ENCODE measurements at places on chromosomes 13 and 19.
A peak's percentile ranks its signal among the peaks of the same experiment; 100 is the strongest.

- no peak for DNase-seq
These were observed 10.1 kb upstream of the CD22 start for GRCh38 chr19:35318679-35319448.

DNA sequence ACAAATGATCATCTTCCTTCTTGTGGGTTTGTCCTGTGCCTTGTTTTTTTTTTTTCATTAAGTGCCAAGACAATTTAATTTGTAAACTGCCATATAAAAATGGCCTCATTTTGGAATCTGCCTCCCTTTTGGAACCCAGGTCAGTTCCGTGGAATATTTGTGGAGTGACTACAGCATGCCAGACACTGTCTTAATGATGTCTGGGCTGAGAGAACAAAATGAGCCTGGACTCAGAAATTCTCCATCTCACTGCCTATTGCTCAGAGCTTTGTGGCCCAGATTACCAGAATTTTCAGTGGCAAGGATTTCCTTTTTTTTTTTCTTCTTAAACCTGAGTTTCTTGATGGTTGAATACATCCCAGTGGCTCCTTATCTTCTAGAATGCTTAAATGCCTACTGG is 340.6 kb downstream of the ENOX1 start:
- DNase-seq, result no peak

GRCh38 chr13:25881971-25882451 is 169.8 kb downstream of the SHISA2 start:
- DNase-seq, result peak; percentile 28

DNA sequence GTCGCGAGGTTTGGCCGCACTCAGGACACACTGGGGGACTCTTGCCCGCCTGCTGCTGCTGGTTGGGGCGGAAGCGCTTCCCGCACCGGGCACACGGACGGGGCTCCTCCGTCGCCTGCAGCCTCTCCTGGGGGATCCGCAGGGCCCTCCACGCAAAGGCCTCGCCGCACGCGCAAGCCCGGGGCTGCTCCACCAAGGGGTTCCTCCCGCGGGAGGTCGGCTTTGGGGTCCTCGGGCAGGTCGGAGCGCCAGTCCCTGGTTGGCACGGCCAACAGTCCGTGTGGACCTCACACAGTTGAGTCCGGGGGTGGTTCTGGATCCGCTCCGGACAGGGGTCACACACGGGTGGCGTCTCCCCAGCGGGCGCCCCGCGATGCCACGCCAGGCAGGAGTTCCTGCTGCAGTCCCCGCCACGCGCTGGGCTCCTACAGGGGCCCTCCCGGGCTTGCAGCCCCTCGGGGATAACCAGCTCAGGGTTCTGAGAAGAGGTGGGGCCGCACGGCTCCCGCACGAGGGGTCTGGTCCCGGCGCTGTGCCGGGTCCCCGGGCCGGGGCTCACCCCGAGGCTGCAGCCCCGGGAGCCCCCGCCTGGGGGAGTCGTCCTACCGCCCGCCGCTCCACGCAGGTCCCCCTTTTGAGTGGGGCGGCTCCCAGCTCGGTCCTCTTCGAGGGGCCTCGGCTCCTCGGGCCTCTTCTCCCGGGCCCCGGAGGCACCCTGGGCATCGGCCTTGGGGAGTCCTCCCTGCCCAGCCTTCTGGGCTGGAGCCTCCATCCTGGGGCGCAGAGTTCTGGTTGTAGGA is 6.2 kb upstream of the ZNF497 start:
- no peak for DNase-seq

GRCh38 chr13:27174766-27175455 is 3.3 kb upstream of the USP12 start:
- DNase-seq, result no peak

- DNase-seq, result no peak
These were observed 48.3 kb upstream of the USP29 start for GRCh38 chr19:57071444-57071843.

DNA sequence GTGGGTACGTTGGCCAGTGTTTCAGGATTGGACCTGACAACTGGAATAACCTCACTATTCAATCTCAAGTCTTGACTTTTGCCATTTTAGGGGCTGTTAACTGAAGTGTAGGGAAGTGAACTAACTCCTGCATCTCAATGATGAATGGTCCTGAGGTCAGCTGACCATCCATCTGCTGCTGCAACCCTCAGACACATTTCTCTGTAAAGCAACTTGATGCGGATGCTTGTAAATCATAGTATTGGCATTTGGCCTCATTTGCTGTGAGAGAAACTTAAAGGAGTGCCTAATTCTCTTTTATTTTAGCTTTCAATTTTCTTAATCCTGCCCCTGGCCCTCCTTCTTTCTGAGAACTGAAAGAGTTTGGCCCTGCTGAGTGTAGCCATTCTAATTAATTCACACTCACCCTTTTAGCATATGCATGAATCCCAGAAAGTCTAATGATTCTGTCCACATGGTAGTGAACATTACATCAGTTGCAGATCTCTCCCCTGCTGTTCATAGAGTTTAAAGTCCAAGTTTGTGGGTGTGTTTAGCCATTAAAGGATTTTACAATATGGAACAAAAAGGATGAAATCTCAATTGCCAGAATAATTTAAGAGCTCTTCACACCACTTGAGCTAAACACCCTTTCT is 1531.4 kb upstream of the SLC10A2 start:
- DNase-seq, result no peak

- no peak for DNase-seq
These were observed at the start of gene GMIP for GRCh38 chr19:19643158-19644053. Gene GMIP, minus strand, starts transcription at chr19:19643657. Its CDS starts 128 bp downstream, at chr19:19643529.

GRCh38 chr13:67806796-67807195 is 576.7 kb upstream of the PCDH9 start:
- no peak for DNase-seq

- DNase-seq, result no peak
These were observed 91.2 kb downstream of the KATNAL1 start for GRCh38 chr13:30216111-30216510.

DNA sequence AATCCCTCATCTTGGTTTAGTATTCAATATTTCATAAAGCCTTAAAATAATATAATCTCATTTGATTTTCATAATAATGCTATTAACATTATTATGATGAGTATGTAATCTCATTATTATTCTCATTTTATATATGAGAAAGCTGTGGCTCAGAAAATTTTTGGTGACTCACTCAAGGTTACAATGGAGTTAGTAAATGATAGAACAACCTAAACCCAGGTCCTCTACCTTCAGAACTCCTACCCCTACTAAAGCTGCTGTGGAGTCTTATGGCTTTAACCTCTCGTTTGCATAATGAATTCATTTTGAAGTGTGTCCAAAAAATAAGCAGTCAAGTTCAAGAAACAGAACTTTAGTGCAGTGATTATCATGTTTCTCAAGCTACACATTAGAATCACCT is 226.3 kb downstream of the TBC1D4 start:
- DNase-seq, result no peak

- no peak for DNase-seq
These were observed 595 bp upstream of the GPR183 start for GRCh38 chr13:99307648-99308339.

- DNase-seq, result no peak
These were observed 3.6 kb downstream of the ACTN4 start for GRCh38 chr19:38650911-38651584.

DNA sequence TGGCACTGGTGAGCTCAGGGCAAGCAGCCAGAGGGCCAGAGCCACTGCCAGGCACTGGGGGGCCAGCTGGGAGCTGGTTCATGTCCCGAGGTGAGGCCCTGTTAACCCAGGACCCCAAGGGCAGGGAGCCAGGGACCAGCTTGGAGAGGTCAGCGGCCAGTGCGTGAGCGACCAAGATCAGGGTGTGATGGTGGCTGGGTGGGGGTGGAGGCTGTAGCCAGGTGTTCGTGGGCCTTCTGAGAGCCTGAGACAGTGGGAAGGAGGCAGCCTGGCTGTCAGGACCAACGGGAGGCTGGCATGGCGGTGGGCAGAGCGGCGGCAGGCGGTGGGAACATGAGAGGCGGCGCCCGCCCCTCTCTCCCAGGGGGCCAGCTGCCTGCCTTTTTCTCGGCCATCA is 8.1 kb upstream of the KPTN start:
- DNase-seq, result no peak

DNA sequence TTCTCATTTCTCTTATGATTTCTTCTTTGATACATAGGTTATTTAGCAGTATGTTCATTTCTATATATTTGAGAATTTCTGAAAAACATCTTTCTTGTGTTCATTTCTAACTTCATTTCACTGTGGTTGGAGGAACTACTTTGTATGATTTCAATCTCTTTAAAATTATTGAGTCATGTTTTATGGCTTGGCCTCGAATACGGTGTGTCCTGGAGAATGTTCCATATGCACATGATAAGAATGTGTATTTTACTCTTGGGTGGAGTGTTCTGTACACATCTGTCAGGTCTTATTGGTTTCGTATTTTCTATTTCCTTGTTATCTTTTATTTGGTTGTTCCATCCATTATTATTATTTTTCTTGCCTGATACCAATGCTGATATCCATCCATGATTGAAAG is 22.9 kb downstream of the DNM2 start:
- DNase-seq, result no peak

DNA sequence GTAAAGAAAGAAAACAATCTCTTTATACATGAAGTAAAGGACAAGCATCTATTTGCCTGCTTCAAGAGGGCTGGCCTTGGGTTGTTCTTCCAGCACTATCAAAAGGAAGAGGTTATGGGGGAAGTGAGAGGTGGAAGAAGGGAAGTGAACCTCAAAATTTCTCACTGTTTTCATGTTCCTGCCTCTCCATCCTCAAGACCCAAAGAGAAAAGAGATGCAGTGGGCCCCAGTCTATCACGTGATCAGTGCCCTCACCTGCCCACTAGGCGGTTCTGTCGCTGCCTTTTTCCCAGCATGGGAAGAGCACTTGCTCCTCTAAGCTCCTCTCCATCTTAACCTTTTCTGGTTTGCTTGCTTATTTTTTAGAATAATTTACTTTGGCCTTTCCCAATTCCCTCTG is 6.2 kb upstream of the USP12 start:
- no peak for DNase-seq

DNA sequence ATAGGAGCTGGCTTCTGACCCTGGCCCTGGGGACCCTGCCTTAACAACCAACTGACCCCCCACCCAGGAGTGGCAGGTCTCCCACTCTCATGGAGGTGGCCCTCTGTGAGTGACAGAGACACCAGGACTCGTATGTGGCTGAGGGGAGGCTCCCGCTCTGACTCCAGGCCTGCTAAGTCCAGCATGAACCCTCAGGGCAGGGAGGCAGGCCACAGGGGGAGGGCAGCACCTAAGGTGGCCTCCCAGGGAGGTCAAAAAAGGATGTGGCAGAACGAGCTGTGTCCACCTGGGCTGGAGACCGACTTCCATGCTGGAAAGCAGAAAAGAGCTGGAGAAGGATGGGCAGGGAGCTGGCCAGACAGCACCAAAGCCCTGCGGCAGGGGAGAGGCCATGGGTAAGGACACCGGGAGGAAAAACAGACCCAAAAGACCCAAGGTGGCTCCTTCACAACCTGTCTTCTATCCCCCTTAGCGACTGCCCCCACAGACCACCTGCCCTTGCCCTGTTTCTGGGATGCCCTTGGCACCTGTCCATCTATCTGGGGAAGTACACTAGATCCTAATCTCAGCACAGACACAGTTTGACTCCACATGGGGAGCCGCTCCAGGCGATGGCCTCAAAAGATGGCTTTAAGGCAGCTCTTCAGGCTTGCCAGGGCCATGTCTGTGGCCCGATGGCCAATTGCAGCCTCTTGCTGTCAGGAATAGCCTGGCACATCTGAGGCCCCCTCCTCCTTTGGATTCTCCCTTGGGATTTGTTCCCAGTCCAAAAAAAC is 10.5 kb upstream of the SLC35E1 start:
- no peak for DNase-seq

GRCh38 chr13:20960663-20961309 is 58.2 kb upstream of the XPO4 start:
- no peak for DNase-seq

GRCh38 chr19:6005321-6006069 is 27.6 kb upstream of the RANBP3 start:
- no peak for DNase-seq

GRCh38 chr13:111479412-111479811 is 159.0 kb downstream of the TEX29 start:
- DNase-seq, result no peak

GRCh38 chr13:47598340-47598911 is 402.6 kb downstream of the SUCLA2 start:
- no peak for DNase-seq

DNA sequence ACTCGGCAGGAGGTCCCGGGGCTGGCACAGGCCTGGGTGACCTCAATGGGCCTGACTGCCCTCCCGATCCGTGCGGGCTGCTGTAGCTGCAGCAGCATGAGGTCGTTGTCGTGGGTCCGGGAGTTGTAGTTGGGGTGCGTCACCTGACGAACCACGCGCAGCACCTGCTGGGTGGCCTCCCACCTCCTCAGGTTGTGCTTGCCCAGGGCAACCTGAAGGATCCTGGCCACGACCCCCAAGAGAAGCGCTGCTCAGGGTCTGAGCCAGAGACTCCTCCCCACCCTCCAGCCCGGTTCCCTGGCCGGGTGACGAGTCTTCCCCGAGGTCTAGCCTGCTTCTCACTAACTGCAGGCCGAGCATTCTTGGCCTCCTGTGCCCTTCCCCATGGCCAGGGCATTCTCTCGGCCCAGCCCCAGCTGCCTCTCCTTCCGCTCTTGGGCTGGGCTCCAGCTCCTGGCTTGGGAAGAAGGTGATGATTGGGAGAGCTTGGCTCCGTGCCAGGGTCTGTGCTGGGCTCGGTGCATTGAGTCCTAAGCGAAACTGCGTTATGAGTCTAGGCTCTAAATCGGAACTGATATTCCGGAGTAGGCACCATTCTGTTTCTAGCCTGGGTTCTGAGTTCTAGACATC is 3.1 kb downstream of the KLK14 start:
- DNase-seq, result no peak

- DNase-seq, result no peak
These were observed 43.3 kb downstream of the ZNF146 start for GRCh38 chr19:36258028-36258875.

DNA sequence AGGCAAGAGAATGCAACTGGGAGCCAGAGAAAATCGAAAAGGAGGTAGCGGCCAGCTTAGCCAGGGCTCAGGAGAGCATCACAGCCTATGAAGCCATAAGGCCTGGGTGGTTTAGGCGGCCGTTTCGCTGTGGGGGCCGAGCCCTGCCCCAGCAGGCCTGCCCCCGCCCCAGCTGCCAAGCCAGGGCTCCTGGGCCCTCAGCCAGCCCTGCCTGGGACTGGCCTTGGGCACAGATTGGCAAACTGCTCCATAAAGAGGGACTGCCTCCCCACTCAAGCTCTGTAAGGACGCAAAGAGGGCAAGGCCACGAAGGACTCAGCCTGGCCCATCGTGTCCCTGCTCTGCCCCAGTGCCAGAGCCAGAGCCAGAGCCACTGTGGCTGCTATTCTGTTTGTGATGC is 10.2 kb downstream of the ZNF653 start:
- DNase-seq, result no peak
